ENCODE measurements at places on chromosomes 11 and 22.

DNA sequence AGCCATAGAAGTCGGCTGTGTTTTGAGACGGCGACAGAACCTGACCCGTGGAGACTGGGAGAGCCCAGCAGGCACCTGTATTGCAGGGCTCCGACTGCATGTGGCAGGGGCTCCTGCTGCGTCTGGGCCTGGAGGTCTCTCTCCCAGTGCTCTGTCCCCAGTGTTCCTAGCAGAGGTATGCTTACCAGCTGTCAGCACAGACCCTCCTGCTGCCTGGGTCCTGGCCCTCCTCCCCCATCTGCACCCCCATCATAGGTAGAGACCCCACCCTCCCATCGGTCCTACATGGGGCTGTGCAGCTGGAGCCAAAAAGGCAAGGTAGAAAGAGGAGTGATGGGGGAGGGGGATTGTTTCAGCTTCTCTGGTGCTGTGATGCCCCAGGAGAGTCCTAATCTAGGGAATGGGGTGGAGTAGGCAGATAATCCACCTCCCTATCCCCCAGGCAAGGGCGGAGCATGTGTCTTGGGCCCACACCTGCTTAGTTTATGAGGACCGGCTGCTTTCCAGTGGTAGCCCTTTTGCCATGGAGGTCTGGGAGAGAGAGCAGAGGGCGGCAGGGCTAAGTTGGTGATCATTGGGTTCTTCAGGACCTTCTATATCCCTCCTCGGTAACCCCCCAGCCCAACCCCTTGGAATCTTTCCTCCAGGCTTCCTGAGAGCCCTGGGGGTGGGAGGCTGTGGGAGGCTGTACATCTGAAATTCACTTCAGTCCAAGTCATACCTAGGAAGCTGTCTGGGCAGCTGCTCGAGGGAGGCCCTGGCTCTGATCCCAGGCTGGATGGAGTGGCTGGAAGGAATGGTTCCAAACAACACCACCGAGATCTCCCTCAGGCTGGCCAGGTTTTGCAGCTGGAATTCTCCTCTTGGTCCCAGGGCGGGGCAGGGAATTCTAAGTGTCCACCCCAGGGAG is 5.3 kb downstream of the SLC7A4 start:
- no peak for DNase-seq

- no peak for DNase-seq
Measured at GRCh38 chr11:95556011-95556341, 233.6 kb downstream of the FAM76B start.

- DNase-seq, result no peak
Measured at GRCh38 chr11:100673063-100673462, 14.0 kb upstream of the ARHGAP42 start.

DNA sequence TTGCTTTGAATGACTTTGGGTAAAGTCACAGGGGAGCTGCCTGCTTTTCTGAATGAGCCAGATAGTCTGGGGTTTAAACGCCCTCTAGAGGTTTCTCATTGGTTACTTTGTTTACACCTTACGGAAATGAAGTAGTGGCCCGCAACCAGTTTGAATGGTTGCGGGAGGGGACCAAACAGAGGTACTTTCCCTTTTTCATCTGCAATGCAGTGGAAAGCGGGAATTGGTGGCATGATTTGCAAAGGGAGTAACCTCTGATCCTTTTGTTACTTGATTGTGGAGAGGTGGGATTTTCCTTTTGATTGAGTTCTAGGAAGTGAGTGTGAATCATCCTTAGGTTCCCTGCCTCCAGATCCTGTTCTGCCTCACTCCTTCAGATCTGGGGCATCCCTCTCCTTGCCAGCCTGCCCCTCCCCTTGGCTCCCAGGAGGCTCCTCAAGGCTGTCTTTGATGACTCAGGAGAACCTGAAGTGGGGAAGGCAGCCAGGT is 15.9 kb upstream of the GLYATL1 start:
- DNase-seq, result no peak

GRCh38 chr11:1824221-1825038 is 10.4 kb upstream of the SYT8 start:
- DNase-seq, result no peak

DNA sequence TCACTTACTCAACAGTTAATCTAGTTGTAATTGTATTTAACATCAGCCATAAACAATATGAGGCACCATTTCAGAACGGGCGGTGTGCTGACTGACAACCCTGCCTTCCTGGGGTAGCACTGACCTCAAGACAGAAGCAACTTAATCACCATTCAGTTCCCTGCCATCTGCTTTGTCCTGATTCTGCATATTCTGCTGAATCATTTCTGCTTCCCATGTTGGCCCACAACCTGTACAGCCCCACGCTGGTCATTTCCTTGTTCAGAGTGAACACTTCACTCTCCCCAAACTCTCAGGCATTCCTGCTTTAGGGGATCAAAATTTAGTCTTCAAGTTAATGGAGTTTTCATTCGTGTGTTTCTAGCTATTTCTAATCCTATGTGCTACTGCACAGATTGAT is 132.3 kb upstream of the ZBED5 start:
- no peak for DNase-seq

GRCh38 chr22:17241576-17242330 is 22.5 kb upstream of the ADA2 start:
- no peak for DNase-seq

DNA sequence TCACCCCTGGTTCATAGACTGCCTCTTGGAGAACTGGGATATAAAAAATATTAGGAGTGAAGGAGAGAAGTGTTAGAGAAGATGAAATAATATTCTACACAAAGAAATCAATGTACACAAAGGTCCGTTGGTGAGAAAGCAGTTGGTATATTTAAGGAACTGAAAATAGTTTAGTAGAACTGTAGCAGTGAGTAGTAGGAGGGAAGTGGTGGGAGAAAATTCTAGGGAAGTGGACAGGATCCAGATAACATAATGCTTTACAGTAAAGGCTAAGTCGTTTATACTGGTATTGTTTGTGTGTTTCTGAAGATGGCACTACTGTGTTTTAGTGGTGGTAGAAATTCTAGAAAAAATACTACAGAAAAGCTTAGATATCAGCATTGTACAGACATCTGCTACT is 120.8 kb upstream of the CHORDC1 start:
- DNase-seq, result no peak

- no peak for DNase-seq
Measured at GRCh38 chr22:42282943-42283277, 12.5 kb upstream of the TCF20 start.

DNA sequence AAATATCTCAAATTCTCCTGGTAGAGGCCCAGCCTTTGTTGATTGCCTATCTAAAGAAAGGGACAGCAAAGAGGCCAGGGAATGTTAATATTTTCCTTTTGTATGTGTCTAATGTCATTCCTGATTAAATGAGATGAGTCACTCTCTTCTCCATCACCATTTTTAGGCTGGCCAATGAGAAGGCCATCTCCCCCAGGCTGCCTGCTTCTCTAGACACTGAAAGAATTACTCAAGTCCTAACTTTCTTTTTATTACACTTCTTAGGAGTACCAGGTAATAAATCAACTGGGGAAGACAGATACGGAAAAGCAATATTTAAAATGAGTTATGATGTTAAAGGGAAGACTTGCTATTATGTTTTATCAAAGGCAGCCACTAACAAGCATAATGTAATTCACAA is 259.2 kb upstream of the SORL1-AS1 start:
- no peak for DNase-seq

DNA sequence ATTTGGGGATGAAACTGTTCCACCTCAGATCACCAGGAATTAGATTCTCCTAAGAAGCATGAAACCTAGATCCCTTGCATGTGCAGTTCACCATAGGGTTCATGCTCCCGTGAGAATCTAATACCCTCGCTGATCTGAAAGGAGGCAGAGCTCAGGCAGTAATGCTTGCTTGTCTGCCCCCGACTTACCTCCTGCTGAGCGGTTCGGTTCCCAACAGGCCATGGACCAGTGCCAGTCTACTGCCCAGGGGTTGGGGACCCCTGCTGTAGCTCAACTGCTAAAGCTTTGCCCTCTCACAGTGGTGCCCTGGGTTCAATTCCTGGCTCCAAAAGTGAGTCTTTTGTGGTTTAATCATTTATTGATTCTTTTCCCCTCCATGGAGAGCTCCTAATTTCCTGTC is 3.4 kb downstream of the JAML start:
- DNase-seq, result no peak

- DNase-seq, result no peak
Measured at GRCh38 chr11:33893711-33894397, 2.0 kb upstream of the LMO2 start.

DNA sequence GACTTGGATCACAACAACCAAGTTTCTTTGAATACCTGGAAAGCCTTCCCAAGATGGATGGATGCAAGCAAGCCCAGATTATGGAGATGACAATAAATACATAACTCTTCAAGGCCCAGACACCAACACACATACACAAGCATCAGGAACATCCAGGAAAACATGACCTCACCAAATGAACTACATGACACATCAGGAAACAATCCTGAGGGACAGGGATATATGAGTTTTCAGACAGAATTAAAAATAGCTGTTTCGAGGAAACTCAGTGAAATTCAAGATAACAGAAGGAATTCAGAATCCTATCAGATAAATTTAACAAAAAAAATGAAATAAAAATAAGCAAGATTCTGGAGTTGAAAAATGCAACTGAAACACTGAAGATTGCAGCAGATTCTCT is 659.4 kb downstream of the METTL15 start:
- no peak for DNase-seq

DNA sequence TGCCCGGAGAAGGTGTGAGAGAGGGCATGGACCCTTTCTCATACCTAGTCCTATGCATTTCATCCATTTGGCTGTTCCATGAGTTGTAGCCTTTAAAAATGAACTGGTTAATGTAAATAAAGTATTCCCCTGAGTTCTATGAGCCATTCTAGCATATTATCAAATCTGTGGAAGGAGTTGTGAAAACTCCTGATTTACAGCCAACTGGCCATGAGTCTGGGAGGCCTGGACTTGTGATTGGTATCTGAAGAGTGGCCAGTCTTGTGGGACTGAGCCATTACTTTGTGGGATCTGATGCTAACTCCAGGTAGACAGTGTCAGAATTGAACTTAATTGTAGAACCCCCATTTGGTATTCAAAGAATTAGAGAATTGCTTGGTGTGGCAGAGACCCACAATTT is 48.4 kb downstream of the FAM118A start:
- DNase-seq, result no peak

DNA sequence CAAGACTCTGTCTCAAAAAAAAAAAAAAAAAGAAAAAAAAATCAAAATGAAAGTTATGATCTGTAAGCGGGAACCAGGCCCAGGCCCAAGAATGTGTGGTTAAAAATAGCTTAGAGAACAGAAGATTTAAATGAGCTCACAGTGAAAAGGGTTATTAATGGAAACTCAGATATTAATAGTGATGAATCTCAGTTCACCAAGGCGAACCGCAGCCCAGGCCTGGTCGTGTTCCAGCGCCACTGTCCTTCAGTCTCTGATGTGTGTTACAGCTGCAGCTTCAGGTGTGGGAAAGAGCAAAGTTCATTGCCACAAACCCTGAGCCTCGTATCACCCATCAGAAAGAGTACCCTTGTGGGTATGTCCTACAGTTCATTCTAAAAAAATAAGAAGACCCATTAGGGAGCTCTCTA is 107.1 kb downstream of the GAB2 start:
- no peak for DNase-seq

DNA sequence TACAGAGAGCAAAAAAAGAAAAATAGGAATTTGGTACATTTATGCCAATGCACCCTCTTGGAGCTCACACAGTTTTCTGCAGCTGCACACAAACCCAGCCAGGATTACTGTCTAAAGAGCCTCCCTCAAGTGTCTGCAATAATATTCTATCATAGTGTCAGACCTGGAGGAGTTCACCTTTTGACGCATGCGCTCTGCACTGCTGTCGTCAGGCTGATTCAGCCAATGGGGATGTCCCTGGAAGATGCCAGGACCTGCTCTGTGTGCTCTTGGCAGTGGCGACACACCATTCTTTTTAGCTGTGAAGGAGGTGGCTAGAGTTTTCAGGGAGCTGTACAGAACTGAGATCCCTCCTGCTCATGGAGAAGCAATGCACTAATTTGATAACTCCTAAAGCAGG is 249.0 kb upstream of the KIRREL3 start:
- DNase-seq, result no peak

GRCh38 chr11:72587696-72588095 is 86.5 kb downstream of the PDE2A start:
- no peak for DNase-seq
